ENCODE measurements at places on chromosomes 4 and X.

- no peak for DNase-seq
Measured at GRCh38 chr4:10239982-10240654, 123.5 kb upstream of the WDR1 start.

DNA sequence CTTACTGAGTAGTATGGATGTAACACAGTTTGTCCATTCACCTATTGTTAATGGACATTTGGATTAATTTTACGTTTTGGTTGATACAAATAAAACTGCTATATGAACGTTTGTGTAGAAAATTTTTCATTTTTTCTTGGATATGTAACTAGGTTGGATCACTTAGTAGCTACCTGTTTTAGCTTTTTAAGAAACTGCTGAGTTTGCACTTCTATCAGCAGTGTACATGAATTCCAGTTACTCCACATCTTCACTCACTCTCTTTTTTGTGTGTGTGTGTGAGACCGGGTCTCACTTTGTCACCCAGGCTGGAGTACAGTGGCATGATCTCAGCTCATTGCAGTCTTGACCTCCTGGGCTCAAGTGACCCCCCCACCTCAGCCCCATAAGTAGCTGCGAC is 15.4 kb downstream of the LARP1B start:
- no peak for DNase-seq

DNA sequence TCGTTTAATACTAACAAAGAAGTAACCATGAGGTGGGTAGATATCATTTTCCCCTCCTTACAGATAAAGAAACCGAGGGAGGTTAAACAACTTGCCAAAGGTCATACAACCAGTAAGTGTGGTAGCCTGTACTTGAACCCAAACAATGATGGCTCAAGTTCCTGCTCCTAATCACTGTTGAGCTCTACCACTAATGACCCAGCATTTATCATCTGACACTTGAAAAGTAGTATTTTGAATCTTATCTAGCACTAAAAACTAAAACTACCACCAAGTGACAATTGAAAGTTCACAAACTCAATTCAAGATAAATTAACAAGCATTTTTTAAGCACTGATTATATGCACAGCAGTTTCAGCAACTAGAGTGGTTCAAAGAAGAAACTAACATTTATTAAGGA is 13.1 kb downstream of the FBXW7 start:
- DNase-seq: no peak

DNA sequence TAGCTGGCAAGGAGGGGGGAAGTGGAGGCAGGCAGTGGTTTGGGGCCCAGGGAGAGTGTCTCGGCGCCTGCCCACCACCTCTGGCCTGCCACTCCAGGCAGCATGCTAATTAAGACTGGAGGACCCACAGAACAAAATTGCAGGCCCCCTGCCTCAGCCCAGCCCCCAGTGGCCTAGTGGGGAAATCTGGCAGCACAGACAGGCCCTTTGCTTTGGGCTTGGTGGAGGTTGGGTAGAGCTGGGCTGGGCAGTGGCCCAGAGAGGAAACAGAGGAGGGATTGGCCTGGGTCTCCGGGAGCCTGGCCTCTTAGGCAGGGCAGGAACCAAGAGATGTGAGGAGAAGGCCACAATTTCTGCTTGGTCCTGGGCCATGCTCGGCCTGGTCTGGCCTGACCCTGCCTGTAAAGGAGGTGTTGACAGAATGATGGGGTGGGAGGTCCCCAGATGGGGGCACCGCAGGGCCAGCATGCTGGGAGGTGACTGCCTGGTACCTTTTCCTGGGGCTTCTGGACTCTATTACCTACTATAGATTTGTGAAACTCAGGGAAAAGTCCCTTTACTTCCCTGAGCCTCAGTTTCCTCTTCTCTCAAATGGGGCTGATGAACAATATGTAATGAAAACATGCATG is 92.4 kb upstream of the PJA1 start:
- DNase-seq: no peak

DNA sequence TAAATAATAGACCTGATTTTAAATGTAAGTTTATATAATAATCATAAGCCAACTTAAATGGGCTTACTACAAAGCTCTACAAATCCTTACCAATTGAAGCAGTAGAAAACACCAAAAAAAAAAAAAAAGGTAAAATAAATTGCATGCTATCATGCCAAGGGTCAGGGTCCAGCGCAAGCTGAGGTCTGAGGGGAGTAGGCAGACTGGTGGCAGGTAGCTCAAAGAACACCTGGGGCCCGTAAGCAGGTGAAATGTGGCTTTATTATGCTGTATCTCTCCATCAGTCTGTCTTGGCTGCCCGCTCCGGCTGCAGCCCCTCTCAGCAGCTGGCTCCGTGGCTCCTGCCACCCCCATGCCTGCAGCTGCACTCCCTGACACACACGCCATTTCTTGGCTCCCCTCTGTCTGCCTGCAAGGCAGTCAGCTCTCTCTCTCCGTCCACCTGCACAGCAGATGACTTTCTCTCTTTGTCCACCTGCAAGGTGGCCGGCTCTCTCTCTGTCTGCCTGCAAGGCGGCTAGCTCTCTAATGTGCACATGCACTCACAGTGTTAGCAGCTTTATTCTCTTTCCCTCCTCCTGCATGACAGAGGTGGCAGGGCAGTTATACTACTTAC is 209.4 kb upstream of the UGT8 start:
- no peak for DNase-seq

GRCh38 chr4:134200811-134201215 is 776 bp downstream of the PABPC4L start:
- DNase-seq: no peak

DNA sequence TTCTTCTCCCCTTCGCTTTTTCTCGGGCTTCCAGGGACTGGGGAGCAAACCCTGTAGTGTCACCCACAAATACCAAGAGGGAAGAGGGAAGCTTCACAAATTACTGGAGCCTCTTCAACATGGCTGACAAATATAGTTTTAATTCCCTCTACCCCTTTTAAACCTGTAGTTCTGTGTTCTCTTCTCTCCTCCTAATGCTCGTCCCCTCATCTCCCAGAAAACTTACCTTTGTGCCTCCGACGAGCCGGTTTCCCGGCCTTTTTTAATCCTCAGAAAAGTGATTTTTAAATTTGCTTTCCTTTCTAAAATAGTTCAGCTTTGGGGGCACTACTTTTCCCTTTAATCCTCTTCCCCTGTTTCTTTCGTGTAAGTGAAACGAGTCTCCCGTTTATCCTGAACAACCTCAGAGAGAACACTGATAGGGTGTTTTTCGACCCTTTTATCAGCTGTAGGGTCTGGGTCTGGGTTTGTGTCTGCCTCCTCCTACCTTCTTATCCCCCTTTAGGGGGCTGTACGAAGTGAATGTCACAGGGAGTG is 408 bp downstream of the TET2 start:
- DNase-seq: no peak

- DNase-seq: no peak
Measured at GRCh38 chrX:107823456-107823855, 2.2 kb upstream of the MID2 start.

GRCh38 chrX:72050011-72050410 is 81.7 kb downstream of the RTL5 start:
- no peak for DNase-seq

DNA sequence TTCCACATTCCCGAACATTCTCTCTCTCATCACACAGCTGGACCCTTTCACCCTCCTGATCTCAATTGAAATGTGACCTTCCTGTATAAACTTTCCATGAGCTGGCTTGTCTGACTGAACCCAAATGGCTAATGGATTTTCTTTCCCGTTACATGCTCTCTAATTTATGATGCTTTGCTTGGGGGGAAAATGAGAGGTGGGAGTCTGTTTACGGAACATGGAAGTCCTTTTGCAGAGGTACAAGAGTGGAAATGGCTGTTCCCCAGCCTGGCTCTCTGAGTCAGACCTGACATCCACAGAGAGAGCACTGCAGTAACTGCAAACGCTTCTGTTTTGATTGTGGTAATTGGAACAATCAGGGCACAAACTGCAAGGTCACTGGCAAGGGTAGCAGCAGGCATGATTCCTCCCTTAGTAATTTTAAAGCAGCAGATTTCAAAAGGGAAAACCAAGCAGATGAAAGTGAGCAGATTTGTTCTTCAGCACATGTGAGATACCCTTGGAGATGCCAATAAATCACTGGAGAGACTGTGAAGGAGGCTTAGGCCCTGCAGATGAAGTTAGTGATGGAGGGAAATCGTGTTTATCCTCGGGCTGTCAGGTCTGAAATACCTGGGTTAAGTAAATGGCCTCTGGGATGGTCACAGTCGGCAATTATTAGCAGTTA is 83.9 kb downstream of the SNCA start:
- no peak for DNase-seq
